ENCODE measurements at places on chromosomes 7 and 10.

GRCh38 chr10:114714281-114714741, 56.2 kb upstream of the ABLIM1 start:
- no peak for DNase-seq

GRCh38 chr10:11876324-11876723, 53.2 kb downstream of the PROSER2 start:
- no peak for DNase-seq

DNA sequence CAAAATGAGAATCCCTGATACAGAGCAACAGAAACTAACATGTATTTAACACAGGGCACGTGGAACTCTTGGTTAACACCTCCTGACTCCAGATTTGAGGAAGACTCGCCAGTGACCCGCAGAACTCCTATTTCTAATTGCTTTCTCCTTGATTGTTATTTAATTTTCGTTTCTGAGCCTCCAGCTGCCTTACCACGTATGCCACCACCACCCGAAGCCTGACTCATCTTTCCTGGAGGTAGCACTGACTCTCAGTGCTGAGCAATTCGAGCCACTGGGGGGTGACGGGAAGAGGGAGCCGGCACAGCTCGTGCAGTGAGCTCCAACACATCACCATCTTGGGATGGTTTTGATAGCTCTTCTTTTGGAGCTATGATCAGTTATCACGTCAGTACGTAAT, 273.9 kb upstream of the MGMT start:
- peak; percentile 64 for DNase-seq

- DNase-seq = no peak
These were observed 124.2 kb downstream of the TCERG1L start for GRCh38 chr10:131187274-131187673.

- no peak for DNase-seq
These were observed 227.2 kb downstream of the CCDC3 start for GRCh38 chr10:12774204-12774894.

- DNase-seq = no peak
These were observed 135.9 kb downstream of the ARHGAP12 start for GRCh38 chr10:31792745-31793144.

DNA sequence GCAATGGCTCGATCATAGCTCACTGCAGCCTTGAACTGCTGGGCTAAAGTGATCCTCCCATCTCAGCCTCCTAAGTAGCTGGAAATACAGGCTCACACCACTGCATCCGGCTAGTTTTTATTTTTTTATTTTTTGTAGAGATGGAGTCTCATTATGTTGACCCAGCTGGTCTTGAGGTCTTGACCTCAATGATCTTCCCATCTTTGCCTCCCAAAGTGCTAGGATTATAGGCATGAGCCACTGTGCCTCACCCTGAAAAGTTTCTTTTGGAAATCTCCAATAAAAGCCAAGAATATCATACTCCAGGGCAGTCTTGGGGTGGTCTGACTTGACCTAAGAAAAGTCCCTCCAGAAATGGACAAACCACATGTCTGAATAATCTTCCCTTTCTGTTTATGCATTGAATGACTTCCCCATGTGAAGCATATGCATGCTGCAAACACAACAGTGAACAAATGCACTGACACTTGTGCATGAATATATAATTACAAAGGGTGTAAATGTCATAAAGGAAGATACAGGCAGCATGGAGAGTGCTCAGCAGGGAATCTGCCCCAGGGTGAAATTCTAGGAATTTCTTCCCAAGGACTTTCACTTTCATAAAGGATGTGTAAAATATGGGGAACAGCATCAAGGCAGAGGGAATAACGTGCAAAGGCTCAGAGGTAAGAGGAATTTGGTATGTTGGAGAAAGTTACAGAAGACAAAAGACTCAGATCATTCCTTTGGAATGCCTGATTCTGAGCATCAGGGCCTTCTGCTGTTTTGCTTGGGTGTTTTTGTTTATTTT, 142.4 kb upstream of the LYZL1 start:
- DNase-seq = no peak

GRCh38 chr7:75611557-75612178, 119.5 kb downstream of the SPDYE5 start:
- no peak for DNase-seq

DNA sequence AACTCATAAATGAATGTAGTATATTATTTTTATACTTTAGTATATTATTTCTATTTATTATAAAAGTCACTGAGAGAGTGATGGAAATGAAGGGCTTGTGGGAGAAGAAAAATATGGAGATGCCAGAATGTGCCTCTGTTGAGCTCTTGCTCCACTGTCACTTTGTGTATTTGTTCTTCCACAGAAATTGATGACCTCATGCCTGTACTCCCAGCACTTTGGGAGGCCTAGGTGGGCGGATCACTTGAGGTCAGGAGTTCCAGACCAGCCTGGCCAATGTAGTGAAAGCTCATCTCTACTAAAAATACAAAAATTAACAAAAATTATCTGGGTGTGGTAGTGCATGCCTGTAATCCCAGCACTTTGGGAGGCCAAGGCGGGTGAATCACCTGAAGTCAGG, 76.4 kb upstream of the STK17A start:
- no peak for DNase-seq

DNA sequence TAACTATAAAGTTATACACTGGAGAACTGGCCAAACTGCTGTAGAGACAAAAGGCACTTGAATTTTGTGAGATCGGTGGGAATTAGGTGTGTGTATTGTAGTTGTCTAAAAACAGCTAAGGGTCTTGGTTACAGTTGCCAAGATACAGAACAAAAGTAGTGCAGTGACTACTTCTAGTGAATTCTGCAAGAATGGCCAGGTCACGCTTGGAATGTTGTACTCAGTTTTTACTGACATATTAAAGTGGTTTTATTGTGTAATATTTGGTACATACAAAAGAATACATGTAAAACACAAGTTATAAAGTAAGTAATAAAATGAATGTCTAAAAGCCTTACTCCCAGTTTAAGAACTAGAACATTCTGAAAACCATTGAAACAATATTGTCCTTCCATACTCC, 42.4 kb downstream of the PRPF18 start:
- DNase-seq = no peak

DNA sequence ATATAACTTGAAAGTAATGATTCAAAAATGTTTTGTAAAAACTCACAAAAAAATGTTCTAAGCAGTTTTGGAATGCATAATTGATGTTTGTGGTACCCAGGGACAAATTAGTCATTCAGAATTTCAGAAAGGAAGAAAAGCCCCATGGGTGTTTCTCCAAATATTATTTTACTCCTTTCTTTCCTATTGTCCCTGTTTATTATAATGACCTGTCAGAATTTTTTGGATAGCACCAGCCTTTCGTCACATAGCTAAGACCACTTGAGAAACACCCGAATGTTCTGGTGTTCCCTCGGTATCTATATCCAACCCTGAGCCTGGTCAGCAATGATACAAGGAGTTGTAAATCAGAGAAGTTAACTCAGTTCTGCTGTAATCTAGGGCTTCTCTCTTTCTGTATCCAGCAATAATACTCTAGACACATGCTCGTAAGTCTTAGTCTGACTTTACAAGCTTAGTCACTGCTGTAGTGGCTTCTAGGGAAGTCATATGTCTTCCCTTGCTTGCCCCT, 64.8 kb upstream of the MEOX2 start:
- no peak for DNase-seq

- DNase-seq = no peak
These were observed 26.9 kb downstream of the CCDC3 start for GRCh38 chr10:12974491-12975199.
